Lung microvascular endothelial cell (primary cell): ENCODE measurements at places on chromosomes 7 and 10.

- peak; percentile 70 for DNase-seq
Observed at GRCh38 chr10:71285180-71285545, 33.9 kb upstream of the SLC29A3 start.

DNA sequence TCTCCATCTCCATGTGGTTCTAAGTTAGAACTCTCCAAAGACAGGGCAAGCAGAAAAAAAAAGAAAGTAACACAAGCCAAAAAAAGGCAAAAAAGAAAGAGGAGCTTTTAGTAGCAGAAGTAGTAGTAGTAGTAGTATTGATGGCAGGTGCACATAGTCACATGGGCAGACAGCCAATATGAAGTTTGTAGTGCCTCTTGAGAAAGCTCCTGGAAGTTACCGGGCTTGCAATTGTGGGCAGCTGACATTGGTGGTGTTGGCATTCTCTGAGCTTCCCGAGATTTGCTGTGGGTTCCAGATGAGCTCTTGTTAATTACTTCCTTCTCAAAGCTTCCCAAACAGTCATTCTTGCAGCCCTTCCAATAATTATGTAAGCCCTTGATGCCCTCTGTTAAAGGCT is 1128.5 kb downstream of the TYW1 start:
- DNase-seq, result no peak

DNA sequence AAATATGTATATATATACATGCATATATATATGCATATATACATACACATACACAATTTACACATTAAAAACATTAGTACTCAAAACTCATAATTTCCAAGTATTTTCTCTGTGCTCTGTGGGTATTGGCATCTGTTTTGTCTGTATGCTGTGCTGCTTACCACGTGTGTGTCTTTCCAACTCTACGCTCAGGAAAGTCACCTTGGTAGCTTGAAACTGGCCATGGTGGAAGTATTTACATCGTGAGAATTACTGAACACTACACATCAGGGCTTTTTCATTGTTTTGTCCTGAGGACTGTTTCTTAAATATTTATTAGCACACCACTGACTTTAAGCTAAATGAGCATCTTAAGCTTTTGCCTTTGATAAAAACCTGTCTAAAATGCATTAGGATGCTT is 79.6 kb downstream of the CREM start:
- DNase-seq, result no peak

DNA sequence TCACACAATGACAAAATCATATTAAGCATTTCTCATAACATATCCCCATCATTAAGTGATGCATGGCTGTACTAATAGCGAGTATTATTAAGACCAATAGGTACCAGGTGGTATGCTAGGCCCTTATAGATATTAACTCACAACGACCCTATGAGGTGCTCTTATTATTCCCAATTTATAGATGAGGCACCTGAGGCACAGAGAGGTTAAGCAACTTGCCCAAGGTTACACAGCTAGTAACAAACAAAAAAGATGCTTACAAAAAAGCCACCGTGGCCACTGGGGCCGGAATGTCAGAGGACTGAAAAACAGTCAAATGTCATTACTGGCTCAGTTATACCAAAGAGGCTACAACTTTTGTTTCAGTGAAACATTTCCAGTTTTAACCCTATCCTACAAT is 96.0 kb downstream of the OR13A1 start:
- DNase-seq, result no peak

DNA sequence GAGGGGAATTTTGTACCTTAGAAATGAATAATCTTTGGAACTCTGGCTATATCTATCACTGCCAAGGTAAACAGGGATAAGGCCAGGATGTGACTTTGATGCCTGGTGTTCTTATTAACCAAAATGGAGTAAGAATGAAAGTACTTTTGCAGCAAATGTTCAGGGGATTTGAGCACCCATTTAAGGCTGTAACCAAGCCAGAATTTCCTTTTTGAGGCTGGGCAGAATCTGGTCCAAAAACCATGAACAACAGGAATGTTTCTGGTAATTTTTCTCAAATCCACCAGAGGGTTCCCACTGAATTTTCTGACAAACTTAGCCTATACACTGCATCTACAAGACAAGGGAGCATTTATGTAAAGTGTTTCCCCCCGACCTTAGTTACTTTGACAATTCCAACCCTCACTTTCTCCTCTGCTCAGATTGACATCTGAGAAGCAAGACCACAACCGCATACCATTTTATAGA is 120.6 kb downstream of the BAMBI start:
- no peak for DNase-seq

- peak; percentile 60 for DNase-seq
Observed at GRCh38 chr7:103065667-103066066, 8.9 kb downstream of the FBXL13 start.

DNA sequence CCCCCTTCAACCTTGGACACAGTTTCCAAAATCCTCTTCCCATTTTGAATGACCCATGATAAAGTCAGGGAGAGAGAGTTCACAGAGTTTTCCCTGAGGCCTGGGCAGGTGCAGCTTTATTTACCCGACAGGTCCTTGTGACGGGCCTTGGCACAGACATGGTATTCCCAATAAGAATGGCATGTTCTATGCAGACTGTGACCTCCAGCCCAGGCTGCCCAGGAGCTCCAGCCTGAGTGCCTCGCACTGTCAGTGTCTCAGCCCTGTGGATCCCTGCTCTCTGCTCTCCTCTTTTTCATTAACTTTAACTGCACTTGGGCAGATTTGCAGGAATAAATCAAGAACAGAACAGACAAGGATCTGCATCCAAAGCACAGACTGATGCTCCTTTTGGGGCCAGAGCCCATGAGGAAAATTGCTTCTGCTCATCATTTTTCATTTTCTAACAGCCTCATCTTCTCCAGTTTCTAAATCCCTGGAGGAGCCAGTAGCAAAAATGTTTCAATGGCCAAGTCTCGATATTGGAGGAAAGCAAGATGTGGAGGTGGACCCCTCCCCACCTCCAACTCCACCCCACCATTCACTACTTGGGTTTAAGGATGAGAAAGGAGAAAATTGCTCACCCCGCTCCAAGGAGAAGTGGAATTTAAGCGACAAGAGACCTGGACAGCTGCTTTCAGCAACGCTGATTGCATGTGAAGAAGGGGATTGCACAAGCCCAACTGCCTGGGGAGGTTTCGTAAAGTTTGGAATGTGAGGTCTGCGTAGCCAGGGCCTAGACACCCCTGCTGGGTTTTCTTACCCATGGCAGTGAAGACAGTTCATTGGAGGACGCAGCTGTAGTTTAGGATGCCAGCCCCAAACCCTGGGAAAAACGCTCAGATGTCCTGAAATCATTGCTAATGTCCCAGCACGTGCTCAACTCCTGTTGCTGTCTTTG is 225.9 kb downstream of the WDR11 start:
- DNase-seq, result no peak

DNA sequence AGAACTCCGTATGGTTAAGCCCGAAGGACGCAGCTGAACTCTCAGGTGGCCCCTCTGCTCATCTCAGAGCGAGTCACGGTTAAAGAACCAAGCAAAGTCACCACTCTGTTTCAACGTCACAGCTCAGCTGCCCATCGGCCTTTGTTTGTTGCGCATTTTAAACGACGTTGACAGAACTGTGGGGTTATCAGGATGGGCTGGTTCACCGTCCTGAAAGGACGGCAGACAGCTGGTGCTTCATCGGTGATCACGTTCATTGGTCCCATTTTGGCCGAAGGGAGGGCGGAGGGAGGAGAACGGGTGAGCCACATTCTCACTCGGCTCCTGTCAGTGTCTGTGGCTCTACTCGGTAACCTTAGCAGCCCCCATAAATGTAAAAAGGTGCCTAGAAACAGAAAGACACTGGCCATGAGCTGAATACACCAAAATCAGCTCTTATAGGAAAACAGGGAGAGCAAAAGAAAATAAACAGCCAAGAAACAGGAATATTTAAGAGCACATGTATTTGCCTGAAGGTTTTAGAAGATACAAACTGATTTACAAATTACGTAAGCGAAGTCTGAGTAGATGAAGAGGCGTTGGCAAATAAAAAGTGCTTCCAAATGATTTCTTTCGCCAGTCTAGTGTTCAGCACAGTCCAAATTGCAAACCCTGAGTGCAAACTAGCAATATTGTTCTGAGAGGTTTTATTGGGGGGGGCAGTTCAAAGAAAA is 8.4 kb downstream of the PRKAG2 start:
- DNase-seq, result peak; percentile 78

- no peak for DNase-seq
Observed at GRCh38 chr7:2084781-2085505, 147.8 kb downstream of the MAD1L1 start.

DNA sequence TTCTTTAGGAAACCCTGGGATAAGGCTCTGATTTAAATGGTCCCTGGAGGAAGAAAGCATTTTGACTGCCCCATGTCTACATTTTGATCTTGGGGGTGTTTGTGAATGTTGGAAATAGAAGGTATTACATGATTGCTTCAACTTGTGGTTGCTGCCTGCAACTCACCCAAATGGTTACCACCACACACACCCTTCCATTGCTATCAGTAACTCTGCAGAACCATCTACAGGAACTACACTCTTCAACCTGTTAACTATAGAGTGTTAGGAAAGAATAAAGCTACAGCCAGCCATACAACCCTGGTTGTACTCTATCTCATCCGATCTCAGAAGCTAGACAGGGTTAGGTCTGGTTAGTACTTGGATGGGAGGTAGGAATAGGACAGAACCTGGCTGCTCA is 71.2 kb downstream of the APBB1IP start:
- DNase-seq, result no peak

DNA sequence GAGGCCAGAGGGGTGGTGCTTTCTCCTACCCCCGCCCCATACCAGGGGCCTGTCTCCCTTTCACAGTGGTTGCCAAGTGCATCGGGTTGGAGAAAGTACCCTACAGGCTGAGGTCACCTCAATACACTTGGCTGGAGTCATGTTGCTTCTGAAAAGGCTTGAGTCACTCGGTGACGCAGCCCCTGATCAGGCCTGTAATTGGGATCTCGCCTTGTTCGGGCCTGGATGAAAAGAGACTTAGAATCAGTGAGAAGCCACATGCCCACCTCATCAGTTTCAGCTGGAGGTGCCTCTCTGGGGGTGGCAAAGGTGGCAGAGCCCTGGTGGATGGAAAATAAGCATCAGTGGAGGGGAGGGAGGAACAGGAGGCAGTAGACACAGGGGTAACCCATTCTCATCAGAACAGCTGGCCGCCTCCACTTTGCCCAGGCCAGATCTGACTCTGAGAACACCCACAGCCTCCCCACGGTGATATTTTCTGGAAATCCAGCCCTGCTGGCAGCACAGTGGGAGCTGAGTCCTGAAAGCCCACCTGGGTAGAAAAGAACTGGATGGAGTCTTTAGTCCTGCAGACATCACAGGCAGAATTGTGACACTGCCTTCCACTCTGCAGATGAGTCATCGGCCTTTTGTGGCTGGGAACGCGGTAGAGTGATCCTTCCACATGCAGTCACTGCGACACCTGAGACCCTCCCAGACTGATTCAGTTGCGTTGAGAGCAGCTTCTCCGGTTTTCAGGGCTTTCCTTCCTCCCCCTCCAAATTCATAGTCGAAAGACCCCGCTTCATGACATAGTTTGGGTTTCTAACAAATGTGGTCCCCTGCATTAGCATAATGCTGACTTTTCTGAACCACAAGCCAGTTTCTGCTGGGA is 108.0 kb downstream of the GRK5 start:
- DNase-seq, result peak; percentile 94

GRCh38 chr7:111763221-111763801 is 201.0 kb upstream of the IMMP2L start:
- peak; percentile 81 for DNase-seq

- DNase-seq, result no peak
Observed at GRCh38 chr7:128164061-128164954, 76.8 kb upstream of the LEP start.

GRCh38 chr10:5089865-5090264 is 4.3 kb upstream of the AKR1C3 start:
- peak; percentile 67 for DNase-seq

- DNase-seq, result peak; percentile 80
Observed at GRCh38 chr10:61752111-61753011, 89.6 kb downstream of the CABCOCO1 start.

GRCh38 chr7:33694006-33694405 is 211.3 kb upstream of the BMPER start:
- DNase-seq, result no peak

DNA sequence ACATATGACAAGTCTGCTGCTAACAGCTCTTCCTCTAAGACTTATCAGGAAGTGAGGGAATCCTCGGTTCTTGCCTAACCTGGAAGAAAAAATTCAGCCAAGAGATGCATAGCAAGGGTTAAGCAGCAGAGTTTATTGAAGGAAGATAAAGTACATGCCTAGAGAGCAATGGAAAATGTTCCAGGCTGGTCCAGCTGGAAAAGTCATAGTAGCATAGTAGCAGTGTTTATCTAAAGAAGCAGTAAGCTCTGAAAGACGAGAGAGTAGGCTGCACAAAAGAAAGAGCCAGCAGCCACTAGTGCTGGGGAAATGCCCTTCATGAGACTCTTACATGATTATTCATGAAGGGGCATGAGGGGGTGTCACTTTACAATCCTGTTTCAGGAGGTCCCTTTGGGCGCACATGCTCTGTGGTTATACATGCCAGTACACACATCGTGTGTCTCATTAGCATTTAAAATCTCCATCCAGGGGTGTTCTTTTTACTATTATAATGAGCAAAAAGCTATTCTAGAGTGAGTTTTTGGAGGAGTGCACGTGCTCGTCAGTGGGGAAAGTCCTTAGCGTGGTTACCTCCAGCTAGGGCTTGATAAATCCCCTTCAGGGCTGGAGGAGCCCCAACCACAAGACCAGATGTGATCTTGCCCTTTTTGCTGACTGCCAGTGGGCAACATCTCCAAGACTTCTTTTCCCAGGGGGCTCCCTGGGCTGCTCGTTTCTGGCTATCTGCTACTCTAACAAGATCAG is 716.1 kb downstream of the PARD3 start:
- no peak for DNase-seq

- no peak for DNase-seq
Observed at GRCh38 chr7:66634816-66635215, 6.1 kb downstream of the KCTD7 start.
